ENCODE measurements at places on chromosomes 3 and 15.

DNA sequence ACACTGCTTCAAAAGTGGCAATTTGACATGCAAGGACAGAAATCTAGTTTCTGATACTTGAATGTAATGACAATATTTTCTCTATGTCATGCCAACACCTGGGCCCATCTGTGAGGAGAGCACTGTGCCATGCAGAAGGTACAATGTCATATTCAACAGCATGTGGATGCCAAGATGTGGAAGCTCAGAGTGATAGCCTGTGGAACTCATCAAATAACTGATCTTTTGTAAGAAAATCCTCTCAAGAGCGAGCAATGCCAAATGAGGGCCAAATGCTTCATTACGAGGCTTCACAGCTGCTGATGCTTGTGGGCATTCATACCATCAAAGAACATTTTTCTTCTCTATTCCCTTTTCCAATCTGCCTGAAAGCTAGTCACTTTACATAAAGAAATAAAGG, 95.1 kb downstream of the ROBO1 start:
- no peak for DNase-seq

GRCh38 chr3:142943349-142943748, 20.1 kb downstream of the PAQR9 start:
- no peak for DNase-seq

- DNase-seq: no peak
Measured at GRCh38 chr3:190352861-190353457, 30.7 kb upstream of the CLDN1 start.

DNA sequence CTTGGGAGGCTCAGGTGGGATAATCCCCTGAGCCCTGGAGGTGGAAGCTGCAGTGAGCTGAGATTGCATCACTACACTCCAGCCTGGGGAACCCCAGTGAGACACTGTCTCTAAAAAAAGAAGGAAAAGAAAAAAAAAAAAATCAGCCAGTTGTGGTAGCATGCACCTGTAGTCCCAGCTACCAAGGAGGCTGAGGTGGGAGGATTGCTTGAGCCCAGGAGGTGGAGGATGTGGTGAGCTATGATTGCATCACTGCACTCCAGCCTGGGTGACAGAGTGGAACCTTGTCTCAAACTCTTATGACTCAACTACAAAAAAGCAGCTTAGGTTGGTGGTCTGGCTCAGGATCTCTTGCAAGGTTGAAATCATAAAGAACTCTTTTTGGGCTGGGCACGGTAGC, 19.3 kb upstream of the GPX1 start:
- DNase-seq: no peak

DNA sequence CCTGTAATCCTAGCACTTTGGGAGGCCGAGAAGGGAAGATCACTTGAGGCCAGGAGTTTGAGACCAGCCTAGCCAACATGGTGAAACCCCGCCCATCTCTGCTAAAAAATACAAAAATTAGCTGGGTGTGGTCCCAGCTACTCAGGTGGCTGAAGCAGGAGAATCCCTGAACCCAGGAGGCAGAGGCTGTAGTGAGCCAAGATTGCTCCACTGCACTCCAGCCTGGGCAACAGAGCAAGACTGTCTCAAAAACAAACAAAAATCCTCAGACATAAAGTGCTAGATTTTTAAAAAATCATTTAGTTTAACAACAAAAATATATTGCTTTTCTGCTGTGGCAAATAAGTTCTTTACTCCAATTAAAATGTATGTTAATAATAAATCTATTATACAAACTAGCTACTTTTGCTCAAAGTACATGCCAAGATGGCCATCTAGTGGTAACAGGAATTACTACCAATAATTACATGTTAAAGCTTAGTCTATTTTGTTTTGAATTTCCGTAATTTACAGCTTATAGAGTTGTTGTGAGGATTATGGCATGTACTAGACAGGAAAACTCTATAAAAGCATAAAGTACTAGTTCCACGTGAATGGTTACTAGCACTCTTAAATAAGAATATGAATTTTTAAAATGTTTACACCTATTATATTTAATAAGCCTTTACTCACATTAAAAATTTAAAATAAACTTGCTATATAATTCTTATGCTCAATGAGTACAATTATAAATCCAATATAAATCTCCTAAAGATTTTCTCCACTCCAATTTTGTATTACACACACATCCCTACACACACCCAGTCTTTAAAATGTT, 39.0 kb downstream of the GABPB1 start:
- DNase-seq: no peak

- no peak for DNase-seq
Measured at GRCh38 chr3:59432665-59433064, 382.8 kb upstream of the CFAP20DC start.

- DNase-seq: no peak
Measured at GRCh38 chr15:93266291-93266690, 177.3 kb upstream of the RGMA start.

DNA sequence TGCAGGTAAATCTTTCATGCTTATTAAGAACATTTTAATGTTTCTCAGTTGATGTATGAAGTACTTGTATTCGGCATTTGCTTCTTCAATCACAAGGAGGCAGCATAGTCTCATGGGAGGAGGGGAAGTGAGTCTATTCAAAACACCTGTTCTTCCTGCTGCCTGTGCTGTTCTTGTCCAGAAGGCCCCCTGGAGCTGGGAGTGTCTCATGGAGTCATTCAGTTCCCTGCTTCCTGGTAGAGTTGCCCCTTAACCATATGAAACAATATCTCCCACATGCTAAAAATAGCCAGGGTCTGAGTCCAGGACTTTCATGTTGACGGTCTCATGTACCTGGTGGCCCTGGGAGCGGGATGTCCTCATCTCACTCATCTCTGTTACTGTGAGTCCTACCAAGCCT, 15.5 kb upstream of the PPP1R2 start:
- peak; percentile 66 for DNase-seq

GRCh38 chr3:143203848-143204247, 84.3 kb downstream of the CHST2 start:
- DNase-seq: no peak

DNA sequence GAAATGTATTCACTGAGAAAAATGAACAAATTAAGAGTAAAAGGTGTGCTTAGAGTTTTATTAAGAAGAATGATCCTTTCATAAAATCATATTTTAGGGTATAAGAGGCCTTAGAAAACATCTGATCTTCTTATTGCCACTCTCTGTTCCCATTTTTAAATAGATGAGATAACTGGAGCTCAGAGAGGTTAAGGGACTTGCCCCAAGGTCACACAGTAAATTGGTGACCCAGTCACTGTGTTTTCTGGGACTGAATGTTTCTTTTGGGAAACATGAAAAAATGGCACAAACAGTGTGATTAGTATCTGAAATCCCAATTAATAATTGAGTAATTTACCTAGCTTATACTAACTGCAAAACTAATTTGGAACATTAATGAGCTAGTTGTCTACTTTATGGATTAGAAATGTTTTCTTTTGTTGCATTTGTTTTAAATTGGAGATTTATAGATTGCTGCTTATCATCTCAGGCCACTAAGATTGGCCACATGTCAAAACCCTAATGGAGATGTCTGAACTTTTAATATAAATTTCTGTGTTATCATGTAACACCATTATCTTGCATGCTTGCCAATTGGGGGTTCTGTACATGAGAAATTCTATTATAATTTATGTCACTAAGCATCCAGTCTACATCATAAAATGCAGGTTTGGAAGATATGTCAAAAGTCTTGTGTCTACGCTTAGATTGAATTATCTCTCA, 64.9 kb downstream of the CMSS1 start:
- DNase-seq: no peak

- no peak for DNase-seq
Measured at GRCh38 chr3:184230081-184230602, 757 bp downstream of the VWA5B2 start.

GRCh38 chr3:9909221-9910013, 6.8 kb downstream of the IL17RE start:
- no peak for DNase-seq

DNA sequence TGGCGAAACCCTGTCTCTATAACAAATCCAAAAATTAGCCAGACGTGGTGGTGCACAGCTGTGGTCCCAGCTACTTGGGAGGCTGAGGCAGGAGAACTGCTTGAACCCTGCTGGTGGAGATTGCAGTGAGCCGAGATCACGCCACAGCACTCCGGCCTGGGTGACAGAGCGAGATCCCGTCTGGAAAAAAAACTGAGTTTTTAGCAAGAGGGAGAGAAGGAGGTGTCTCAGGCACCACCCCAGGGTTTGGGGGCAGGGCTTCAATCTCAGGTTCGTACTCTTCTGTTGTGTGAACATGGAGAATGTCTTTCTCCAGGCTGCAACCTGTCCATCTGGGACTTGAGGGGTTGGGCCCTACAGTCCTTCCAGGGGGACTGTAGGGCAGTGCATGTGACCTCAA, 2.7 kb downstream of the CHRNA3 start:
- DNase-seq: no peak
